ENCODE measurements at places on chromosomes 11 and 22.

DNA sequence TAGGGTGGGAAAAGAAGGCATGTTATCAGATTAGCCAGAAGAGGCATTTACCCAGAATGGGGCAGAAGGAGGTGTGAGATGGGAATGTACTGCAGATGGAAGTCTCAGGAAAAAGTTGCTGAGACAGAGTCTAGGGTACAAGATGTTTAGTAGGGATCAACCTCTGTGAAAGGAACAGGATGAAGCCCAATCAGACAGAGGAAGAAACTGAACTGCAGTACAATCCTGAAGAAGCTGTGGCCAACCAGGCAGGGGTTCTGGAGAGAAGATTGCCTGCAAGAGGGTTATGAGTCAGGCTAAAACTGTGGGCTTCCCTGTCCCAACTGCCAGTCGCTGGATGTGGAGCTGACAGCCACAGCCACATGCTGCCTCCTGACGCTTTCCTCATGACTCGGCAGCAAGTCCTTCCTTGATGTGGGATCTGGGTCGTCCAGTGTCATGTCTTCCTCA lies 64.0 kb downstream of the CWC15 start:
- no peak for DNase-seq

GRCh38 chr22:20573176-20573832 lies 65.9 kb downstream of the MED15 start:
- DNase-seq, result no peak

- DNase-seq, result no peak
These were observed 34.4 kb downstream of the HIRA start for GRCh38 chr22:19396934-19397733.

DNA sequence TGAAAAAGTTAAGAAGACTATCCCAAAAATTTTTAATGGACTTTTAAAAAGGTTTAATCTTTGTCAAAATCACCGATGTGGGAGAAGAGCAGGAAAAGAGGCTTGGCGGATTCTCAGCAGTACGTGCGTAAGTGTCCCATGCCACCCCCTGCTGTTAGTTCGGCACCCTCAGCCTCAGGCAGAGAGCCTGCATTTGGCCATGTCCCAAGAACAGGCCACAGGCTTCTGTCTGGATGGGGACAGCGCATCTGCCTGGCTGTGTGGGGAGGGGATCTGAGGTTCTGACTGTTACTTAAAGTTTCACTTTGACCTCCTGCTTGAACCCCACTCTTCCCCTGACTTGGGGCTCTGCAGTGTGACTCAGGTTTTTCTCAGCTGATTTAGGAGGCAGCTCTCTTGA lies 35.3 kb downstream of the EXT2 start:
- DNase-seq, result no peak

Measured in activated CD4-positive, alpha-beta T cell treated with anti-CD3 and anti-CD28 coated beads, Interleukin-2, Interleukin-6, amounts not matched to agents 100 ng/mL and 50 ng/mL, durations not matched to agents 16 hours and 8 hours (primary cell).